Substantia nigra (tissue), 51 donors: ENCODE measurements at places on chromosomes 16 and 17.

- DNase-seq, result no peak
Measured at GRCh38 chr17:40862985-40863733, 3.9 kb downstream of the KRT12 start.

DNA sequence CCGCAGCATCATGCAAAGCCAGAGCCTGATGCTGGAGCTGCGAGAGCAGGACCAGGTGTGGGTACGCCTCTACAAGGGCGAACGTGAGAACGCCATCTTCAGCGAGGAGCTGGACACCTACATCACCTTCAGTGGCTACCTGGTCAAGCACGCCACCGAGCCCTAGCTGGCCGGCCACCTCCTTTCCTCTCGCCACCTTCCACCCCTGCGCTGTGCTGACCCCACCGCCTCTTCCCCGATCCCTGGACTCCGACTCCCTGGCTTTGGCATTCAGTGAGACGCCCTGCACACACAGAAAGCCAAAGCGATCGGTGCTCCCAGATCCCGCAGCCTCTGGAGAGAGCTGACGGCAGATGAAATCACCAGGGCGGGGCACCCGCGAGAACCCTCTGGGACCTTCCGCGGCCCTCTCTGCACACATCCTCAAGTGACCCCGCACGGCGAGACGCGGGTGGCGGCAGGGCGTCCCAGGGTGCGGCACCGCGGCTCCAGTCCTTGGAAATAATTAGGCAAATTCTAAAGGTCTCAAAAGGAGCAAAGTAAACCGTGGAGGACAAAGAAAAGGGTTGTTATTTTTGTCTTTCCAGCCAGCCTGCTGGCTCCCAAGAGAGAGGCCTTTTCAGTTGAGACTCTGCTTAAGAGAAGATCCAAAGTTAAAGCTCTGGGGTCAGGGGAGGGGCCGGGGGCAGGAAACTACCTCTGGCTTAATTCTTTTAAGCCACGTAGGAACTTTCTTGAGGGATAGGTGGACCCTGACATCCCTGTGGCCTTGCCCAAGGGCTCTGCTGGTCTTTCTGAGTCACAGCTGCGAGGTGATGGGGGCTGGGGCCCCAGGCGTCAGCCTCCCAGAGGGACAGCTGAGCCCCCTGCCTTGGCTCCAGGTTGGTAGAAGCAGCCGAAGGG, 24.2 kb downstream of the C1QTNF1 start:
- no peak for DNase-seq

GRCh38 chr17:80279895-80280294, 19.2 kb downstream of the RNF213 start:
- DNase-seq, result no peak

DNA sequence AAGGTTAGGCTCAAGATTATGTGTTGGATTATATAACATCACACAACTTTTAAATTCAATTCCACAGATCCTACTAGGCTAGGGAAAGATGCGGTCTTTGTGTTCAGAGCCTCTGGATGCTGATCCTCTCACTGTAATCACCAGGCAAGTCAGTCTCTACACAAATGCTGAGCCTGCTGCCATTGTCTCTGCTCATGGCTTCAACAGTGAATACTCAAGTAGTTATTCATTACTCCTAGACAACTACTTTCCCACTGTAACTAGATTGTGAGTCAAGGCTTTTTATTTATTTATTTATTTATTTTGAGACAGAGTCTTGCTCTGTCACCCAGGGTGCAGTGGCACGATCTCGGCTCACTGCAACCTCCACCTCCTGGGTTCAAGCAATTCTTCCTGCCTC, 15.8 kb upstream of the NDUFAB1 start:
- no peak for DNase-seq

DNA sequence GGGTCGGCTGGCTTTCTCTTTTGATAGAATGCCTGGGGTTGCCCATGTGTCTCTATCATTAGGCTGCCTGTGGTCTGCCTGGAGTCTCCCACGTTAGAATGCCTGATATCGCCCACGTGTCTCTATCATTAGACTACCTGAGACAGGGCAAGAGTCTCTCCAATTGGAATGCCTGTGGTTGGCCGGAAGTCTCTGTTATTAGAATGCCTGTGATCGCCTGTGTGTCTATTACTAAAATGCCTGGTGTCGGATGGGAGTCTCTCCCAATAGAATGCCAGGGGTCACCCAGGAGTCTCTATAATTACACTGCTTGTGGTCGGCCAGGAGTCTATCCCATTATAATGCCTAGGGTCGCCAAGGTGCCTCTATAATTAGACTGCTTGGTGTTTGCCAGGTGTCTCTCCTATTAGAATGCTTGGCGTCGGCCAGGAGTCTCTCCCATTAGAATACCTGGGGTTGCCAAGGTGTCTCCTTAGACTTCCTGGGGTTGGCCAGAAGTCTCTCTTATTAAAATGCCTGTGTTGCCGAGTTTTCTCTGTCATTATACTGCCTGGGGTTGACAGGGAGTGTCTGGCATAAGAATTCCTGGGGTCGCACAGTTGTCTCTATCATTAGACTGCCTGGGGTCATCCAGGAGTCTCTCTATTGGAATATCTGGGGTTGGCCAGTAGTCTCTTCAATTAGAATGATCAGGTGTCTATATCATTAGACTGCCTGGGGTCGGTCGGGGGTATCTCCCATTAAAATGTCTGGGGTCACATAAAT, 2272.8 kb downstream of the TP53TG3F start:
- DNase-seq, result no peak

GRCh38 chr17:50946223-50946890, 80.2 kb upstream of the TOB1 start:
- DNase-seq, result no peak

DNA sequence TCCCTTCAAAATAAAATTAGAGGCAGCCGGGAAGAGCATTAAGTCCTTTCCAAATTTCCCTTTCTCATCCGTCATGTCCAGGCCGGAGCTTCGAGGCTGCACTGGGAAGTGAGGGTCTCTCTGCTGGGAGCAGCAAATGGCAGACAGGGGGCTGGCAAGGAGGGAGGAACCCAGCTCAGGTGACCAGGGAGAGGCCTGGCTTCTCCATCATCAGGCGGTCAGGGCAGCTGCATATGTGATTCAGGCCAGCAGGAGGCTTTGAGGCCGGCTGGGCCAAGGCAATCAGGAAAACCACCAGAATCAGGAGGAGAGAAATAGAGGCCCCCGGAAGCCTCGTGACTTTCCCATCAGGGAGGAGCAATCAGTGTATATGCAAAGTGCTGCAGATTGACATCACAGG, 85.0 kb upstream of the RPL38 start:
- DNase-seq, result no peak
